ENCODE measurements at places on chromosomes 5 and 9. TPM values are rescaled to one million over a fixed set of nuclear protein-coding genes. Genes with fewer than 3 reads are reported as not detected.

- DNase-seq: peak; percentile 59
Observed at GRCh38 chr5:39080597-39081204, 6.5 kb upstream of the RICTOR start.

GRCh38 chr5:53917826-53918225, 357.4 kb downstream of the NDUFS4 start:
- DNase-seq: no peak

GRCh38 chr9:127676638-127677037, 30.1 kb upstream of the CFAP157 start:
- no peak for DNase-seq

- DNase-seq: no peak
Observed at GRCh38 chr9:4680750-4681149, 1.4 kb downstream of the CDC37L1 start.

GRCh38 chr5:124416627-124417026, 329.8 kb downstream of the ZNF608 start:
- no peak for DNase-seq

DNA sequence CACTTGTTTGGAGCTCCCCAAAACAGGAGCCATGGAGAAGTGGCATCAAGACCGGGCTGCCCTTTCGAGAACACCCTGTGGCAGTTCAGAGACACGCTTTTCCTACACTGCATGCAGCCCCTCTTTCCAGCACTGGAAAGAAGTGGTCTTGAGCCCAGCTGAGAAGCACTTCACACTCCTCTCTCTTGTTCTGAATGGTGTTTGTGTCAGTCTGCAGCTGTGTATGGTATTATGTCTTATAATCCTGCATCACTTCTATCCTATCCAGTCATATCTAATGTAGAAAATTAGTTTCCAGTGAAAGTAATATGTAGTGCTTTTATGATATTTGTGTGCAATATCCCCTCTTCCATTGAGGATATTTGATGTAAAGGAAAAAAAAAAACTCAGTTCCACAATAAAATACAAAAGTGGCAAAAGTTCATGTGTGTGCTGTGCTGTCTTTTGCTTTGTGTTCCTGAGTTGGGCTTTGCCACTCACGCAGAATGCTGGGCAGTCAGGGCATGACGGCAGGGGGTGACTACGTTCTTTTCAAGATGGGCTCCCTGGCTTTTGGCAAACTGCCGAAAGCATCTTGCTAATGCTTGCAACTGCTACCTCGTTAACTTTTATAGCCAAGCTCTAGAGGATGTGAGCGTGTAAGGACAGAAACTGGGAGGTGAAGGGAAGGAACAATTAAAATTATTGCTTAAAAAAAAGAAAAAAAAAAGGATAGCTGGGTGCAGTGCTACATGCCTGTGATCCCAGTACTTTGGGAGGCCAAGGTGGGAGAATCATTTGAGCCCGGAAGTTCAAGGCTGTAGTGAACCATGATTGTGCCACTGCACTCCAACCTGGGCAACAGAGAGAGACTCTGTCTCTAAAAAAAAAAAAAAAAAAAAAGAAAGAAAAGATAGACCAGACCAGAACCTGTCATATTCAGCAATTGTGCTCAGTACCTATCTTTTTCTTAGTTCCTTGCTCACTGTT, 102.2 kb downstream of the MAP1B start:
- DNase-seq: no peak

DNA sequence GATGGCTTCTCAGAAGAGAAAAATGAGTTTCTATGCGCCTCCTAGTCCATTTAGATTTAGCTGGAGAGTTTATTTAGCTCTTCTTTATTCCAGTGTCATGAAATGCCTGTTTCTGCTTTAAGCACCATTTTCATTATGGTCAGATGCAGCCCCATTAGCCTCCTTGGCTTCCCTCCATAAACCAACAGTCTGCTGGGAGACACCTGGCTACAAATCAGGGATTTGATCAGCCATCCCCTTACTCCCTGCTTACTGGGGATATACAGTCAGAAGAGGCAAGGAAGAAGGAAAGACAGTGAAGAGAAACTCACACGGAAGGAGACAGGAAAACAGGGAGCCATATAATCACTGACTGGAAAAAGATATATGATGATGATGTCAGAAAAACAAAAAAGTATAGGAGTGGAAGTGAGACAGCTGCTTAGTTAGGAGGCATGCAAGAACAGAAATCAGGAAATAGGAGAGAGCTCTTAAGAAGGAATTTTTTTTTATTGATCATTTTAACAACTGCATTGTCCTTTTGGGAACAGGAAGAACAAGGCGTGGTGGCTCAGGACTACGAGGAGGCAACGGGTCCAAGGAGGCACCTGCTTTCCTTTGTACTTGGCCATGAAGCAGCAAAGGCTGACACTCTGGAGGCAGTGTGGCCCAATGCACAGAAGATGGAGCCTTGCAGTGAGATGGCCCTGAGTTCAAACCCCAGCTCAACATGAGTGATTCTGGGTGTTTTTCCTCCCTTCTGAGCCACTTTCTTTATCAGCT, 56.1 kb downstream of the MED27 start:
- DNase-seq: no peak

DNA sequence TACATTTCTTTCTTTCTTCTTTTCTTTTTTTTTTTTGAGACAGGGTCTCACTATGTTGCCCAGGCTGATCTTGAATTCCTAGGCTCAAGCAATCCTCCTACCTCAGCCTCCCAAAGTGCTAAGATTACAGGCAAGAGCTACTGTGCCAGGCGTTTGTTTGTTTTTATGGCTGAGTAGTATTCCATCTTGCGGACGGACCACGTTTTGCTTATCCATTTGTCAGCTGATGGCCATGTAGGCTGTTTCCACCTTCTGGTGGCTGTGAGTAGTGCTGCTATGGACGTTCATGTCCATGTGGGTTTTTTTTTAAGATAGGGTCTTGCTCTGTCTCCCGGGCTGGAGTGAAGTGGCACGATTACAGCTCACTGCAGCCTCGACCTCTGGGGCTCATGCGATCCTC, 2.5 kb downstream of the DOK3 start:
- DNase-seq: no peak

GRCh38 chr5:94375801-94376200, 242.6 kb downstream of the KIAA0825 start:
- no peak for DNase-seq

GRCh38 chr5:2187156-2187555, 304.4 kb upstream of the IRX4 start:
- DNase-seq: no peak

- DNase-seq: no peak
Observed at GRCh38 chr5:168140241-168140640, 151.2 kb upstream of the WWC1 start.

DNA sequence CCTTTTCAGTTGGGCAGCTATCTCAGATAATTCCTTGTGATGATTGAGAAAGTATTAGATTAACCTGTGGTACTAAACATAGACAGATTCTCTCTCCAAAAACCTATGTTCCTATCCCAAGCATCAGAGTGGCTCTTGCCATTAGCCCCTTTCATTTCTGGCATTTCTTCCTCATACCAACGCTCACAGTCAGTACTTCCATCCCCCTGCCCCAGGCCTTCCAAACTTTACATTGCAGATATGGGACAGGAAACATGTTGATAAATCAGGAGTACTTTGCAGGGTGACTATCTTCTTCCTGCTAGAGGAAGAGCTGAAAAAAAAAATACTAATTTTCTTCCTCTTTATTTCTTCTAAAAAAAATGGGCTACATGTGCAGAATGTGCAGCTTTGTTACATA, 442.6 kb upstream of the RGMB start:
- DNase-seq: no peak

GRCh38 chr5:179829732-179830435, 9.2 kb downstream of the SQSTM1 start:
- no peak for DNase-seq

GRCh38 chr5:102799017-102799416, 43.9 kb downstream of the PAM start:
- DNase-seq: no peak

DNA sequence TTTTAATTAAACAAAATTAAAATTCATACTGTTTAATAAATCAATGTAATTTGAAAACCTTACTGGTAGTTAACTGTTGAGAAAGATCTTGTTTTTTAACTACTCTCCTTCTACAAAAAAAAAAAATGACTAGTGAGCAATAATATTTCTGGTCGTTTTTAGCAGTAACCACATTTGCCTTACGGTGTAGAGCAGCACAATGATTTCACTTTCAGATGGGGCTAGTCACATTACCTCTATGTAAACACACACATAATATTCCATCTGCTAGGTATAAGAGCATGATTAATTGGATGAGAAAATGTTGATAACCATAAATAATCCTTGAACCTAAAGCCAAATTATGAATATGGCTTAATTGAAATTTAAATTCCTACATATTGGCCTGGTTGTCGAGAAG, 198.1 kb downstream of the CHSY3 start:
- DNase-seq: no peak

- DNase-seq: no peak
Observed at GRCh38 chr5:119136666-119137318, 65.9 kb downstream of the DMXL1 start.

DNA sequence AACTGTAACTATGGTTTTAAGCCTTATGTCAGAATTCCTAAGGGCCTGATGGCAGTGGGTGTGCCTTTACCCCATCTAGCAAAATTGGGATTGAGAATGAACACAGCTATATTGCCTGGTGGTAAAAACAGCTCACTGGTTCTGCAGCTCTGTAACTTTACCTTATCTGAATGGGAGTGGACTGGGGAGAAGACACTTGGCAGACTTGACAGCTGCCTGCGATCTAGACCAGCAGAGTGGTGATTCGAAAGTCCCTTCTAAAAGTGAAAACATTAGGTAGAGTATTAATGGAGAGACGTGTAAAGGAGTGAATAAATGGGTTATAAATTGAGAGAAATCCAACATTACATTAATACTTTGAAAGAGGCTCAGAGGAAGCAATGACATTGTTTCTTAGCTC, 289.1 kb upstream of the EDIL3 start:
- no peak for DNase-seq

DNA sequence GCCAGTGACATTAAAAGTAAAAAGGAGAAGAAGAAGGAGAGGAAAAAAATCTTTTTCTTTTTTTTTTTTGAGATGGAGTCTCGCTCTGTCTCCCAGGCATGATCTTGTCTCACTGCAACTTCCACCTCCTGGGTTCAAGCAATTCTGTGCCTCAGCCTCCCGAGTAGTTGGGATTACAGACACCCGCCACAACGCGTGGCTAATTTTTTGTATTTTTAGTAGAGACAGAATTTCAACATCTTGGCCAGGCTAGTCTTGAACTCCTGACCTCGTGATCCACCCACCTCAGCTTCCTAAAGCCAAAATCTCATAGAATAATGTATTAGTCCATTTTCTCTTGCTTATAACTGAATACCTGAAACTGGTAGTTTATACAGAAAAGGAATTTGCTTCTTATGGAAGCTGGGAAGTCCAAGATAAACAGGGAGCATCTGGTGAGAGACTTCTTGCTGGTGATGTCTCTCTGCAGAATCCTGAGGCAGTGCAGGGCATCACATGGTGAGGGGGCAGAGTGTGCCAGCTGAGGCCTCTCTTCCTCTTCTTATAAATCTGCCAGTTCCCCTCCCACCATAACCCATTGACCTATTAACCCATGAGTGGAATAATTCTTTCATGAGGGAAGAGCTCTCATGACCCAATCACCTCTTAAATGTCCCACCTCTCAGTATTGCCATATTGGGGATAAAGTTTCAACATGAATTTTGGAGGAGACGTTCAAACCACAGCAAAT, 466.3 kb downstream of the GADD45G start:
- DNase-seq: no peak

GRCh38 chr5:132471151-132471907, 19.2 kb downstream of the IRF1 start:
- no peak for DNase-seq

- no peak for DNase-seq
Observed at GRCh38 chr5:93794954-93795353, 53.6 kb upstream of the POU5F2 start.

DNA sequence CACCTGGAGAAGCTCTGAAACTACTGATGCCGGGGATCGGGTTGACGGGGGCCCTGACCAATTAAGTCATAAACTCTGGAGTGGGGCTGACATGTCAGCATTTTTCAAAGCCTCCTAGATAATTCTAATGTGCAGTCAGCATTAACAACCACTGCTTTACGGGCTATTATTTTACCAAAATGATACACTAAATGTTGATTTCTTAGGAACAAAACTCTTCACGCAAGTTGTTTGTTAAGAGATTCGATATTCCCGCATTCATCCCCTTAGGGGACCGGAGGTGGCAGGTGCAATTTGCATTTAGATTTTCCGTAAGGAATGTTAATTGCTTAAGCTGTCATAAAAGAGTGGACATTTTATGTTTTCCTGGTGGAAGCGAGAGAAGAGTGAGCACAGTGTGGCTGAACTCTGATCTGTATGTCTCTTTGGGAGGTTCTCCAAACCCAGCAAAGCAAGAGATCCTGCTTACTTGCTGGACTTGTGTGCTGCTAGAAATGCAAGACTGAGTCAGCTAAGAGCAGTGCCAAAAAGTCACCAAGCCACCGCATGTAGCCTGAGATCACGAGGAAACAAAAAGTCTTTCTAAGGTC, 77.6 kb downstream of the UGCG start:
- DNase-seq: no peak

DNA sequence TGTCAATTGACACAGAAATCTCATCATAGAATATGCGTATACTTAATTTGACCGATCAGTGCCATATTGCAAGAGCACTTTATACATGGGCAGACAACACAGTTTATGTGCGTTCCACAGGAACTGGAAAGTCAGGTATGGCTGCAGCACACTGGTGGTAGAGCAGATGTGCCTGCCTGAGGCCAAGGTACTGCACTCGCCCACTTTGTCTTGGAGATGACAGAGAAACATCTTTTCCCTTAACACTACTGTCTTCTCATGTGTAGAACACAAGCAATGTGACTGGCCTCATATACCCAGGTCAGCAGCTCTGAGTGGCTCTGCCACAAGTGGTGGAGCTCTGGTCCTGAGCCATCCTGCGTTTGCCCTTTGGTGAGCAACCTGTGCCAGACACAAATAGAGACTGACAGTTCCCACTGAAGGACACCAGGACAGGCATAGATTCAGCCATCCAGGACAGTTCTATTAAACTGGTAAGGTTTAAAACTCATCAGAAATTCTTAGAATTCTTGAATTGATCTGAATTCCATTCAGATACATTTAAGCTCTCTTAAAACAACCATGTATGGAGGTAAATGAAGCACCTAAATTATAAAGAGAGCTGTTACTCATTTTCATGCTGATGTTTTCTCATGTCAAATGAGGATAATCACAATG, 21.0 kb upstream of the PPP2CA start:
- no peak for DNase-seq

DNA sequence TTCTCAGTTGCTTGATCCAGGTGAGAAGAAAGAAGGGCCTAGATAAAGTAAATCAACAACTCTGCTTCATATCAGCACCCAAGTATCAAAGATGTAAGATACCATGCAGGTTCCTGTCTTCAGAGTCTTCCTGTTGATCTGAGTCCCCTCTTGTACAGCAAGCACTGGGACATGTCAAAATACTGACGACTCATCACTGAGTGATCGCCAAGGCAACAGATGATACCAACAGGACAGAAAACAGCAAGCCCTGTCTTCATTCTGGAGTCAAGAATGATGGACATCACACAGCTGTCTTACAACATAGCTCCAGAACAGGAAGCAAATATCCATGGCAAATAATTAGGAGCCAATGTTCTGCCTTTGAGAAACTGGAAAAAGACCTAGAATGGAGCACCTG, 83.7 kb downstream of the TARS1 start:
- DNase-seq: no peak

SLC6A19 gene
- not detected for total RNA-seq

SPACA9 gene
- 2.7 TPM for total RNA-seq

DIMT1 gene
- total RNA-seq: 23.2 TPM

ACTBL2 gene
- total RNA-seq: not detected

PHF24 gene
- 0.13 TPM for total RNA-seq

NR2F1 gene
- total RNA-seq: 2.1 TPM

SGCD gene
- total RNA-seq: 1.2 TPM

KLF9 gene
- 0.87 TPM for total RNA-seq

S1PR3 gene
- total RNA-seq: 18.3 TPM
